Inflammatory macrophage (primary cell): ENCODE measurements at places on chromosomes 6 and 20.
A peak's percentile ranks its signal among the peaks of the same experiment; 100 is the strongest.

- DNase-seq: no peak
These were observed 120.4 kb upstream of the ZNF184 start for GRCh38 chr6:27593200-27593818.

DNA sequence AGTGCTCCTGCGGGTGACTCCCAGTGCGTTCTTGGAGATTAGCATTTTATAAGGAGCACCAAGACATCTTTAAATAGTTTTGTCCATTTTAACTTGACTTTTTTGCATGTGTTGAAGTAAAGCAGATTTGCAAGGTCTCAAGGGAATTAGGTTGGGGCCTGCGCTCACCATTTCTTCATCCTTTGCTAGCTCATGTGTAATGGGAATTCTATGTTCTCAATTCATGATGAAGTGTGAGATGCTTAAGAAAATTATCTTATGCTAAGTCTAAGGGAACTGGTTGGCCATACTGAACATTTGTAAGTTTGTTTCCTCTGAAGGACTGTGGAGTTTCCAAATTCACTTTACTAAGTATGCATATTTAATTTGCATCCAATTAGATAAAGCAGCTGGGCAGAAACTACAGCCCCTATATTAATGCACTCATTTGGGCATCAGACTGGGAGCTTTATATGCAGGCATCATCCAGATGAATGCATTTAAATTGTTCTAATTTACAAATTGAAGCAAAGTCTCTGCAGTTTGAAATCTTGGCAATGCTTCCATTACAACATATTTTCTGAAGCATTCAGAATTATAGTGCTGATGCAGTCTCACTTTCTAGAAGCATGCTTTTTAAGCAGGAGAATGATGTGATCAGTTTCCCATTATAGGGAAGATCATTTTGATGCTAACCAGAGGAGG lies 108.3 kb upstream of the AKAP12 start:
- DNase-seq: no peak

DNA sequence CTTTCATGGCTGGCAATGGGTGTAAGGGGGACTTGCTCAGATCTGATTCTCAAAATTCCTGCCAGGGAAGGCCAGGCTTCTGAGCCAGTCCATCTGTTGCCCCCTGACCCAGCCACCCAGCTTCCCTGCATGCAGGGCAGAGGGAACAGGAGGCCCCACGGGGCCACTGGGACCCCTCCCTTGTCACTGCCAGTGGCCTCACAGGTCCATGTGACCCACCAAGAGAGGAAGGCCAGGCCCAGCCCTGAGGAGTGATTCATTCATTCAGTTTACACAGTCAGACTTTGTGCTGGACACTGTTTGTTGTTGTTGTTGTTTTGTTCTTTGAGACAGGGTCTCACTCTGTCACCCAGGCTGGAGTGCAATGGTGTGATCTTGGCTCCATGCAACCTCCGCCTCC lies 39.5 kb downstream of the UBE2V1 start:
- DNase-seq: no peak

DNA sequence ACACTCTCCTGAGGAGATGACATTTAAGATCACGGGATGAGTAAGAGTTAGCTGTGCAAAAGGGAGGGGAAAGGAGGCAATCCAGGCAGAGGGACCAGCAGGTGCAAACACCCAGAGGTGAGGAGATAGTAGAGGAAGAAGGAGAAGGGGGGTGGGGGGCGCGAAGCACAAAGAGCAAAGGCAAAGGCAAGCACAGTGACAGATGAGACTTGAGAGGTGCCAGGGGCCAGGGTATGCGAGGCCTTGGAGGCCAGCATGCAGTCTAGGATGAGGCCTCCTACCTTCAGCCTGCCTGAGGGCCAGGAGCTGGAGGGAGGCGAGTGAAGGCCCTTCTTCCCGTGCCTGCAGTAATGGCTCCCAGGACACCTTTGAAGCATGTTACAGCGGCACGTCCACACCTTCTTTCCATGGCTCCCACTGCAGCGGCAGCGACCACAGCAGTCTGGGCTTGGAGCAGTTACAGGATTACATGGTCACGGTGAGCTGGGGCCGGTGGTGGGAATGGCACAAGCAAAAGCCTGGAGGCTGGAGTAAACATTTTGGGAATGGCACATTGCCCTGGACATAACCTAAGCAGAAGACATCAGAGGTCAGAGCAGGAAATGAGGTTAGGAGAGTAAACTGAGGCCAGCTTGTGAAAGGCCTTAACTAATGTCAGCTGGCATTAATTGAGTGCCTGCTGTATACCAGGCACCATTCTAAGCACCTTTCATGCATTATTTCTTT lies 18.6 kb downstream of the CCM2L start:
- no peak for DNase-seq

DNA sequence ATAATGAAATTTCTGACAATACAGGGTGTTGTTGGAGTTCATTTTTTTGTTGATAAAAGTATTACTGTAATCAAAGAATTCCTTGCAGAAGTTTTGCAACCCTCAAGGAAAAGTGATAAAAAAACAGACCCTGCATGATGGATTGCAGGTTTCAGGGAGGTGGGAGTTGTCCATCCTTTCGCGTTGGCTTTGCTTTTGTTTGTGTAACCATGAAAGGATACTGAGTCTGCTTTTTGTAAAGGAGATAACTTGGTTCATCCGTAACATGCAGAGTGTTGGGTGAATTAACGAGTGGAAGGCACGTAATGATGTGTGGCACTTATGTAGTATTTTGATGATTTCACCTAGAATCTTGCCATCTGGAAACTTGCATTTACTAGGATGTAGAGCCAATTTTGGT lies 23.6 kb downstream of the FOXO3 start:
- DNase-seq: no peak

GRCh38 chr20:43055181-43055884 lies 134.4 kb downstream of the PTPRT start:
- DNase-seq: no peak

DNA sequence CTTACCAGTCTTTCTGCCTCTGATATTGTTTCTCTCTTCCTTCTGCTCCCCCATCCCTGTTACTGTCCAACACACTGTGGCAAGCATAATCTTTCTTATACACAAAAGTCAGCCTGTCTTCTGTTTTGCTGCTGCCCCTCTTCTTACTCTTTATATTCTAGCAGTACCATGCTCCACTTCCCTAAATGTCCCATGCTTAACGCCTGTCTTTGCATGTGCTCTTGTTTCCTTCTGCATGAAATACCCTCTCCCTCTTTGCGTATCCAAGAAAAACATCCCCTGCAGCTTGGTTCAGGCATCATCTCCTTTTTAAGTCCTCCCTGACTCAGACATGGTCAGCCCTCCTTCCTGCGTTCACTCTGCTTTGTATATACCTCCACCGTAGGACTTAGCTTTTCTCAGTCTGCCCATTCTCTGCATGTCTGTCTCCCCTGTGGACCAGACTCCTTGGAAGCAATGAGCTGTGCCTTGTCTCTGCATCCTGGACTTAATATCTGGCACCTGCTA lies 103.9 kb downstream of the CTNNBL1 start:
- DNase-seq: no peak

DNA sequence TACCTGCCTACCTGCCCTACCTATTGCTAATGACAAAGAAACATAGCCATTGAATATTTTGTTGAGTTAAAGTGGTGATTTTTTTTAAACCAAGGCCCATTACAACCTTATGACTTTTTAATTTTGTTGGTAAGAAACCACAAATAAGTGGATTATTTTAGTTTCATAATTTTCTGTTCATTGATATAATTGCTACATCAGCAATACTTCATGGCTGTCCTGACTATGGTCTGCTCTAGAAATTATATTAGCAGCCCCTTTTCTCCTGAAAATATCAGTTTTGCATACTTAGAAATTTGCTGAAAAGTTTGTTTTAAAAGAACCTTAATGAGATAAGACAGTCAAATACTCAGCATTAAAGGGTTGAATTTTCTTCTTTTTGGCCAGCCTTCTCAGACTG lies 106.5 kb downstream of the HIVEP1 start:
- DNase-seq: no peak

GRCh38 chr6:163563318-163563717 lies 148.8 kb downstream of the QKI start:
- DNase-seq: no peak

GRCh38 chr6:89313006-89313405 lies 2.1 kb downstream of the GABRR2 start:
- peak; percentile 83 for DNase-seq

GRCh38 chr6:11294228-11294627 lies 61.8 kb upstream of the NEDD9 start:
- DNase-seq: peak; percentile 74

DNA sequence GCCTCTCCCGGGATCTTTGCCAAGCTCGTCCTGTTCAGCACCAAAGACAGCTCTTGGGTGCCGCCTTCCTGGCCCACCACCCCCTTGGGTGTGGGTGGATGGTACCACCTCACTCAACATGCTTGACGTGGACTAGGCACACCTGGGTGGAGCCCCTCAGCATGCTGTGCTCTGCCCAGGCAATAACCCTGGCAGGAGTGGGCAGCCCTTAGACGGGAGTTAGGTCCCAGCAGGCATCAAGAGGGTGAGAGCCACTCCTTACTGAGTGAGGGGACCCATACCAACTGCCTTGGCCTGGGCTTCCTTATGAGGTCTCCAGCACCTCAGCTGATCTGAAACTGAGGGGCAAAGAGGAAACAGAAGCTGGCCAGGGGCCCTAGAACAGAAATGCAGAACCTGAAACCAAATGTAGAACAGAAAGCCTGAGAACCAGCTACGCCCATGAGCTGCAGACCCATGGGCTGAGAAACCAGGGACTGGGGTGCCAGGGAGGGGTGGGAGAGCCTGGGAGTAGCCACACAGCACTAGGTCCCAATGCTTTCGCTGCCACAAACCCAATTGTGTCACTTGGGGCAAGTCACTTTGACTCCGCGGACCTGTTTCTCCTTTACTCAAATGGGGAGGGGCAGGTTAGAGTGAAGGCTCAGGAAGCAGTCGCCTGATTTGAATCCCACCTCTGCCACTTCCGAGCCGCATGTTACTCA lies 2.0 kb downstream of the FGD2 start:
- DNase-seq: peak; percentile 87

DNA sequence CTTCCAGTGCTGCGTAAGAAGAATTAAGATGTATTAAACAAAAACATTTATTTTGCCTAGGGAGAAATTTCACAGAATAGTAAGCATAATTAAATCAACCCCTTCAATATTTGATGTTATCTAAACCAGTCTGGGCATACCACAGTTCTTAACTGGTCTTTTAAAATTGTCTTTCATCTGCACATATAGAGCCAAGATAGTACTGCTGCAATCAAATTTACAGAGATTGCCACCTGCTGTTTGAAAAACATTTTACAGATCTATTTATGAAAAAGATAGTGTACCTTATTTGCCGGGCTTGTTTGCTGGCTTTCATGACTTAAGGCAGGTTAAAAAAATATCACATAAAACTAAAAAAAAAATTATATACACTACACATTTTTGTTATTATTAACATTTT lies 323.2 kb downstream of the ADGRB3 start:
- no peak for DNase-seq

- DNase-seq: no peak
These were observed 14.2 kb downstream of the SLX4IP start for GRCh38 chr20:10449270-10449669.

DNA sequence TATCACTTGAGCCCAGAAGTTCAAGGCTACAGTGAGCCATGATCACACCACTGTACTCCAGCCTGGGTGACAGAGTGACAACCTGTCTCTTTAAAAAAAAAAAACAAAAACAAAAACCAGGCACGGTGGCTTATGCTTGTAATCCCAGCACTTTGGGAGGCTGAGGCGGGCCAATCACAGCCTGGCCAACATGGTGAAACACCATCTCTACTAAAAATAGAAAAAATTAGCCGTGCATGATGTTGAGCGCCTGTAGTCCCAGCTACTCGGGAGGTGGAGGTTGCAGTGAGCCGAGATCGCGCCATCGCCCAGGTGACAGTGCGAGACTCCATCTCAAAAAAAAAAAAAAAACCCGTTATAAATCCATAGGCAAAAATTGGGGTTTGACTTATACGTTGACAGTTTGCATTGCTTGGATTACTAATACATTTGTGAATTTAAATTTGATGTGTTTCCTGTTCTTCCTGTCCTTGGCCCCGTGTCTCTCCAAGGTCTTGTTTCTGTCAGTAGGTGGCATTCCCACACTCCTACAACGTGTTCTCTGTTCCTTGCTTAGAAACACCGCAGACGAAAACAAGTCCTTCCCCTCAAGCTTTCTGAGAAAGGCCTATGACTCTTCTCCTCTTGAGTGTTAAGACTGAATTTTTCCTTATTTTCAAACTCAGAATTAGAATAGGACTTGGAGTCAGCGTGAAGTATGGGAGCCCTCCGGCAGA lies 147.0 kb downstream of the DTNBP1 start:
- DNase-seq: no peak

- DNase-seq: no peak
These were observed 51.5 kb upstream of the ENPP4 start for GRCh38 chr6:46078294-46078693.

DNA sequence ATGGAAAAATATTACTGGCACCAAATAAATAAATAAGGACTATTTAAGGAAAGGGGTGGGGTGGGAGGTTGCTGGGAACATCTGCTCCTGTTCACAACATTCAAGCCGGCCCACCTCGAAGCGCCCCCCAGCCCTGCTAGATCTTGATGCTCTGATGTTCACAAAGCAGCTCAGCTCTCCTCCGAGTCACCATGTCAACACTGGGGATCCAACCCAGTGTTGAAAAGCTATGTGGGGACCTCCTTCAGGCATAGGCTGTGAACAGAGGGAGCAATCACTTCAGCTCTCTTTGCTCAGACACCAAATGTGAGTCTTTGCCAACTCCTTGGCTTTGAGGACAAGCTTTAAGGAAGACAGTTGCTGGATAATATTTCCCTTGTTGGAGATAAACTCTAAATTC lies 176.8 kb upstream of the NT5E start:
- DNase-seq: no peak

DNA sequence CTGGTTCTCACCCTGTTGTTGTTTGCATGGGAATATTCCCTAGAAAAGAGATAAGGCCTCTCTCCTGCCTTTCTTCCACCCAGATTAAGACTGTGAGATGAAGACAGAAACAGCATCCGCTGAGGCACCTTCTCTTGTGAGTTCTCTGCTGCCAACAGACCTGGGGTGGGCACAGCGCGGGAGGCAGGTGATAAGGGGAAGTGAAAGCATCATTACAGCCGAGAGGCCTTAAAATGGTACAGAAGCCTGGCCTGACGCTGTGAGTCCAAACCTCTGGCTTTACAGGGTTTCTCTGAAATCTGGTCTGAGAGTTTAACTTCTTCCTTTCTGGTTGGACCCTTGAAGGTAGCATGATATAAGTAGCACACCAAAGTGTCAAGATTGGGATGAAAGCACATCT lies 21.0 kb upstream of the IYD start:
- DNase-seq: no peak

GRCh38 chr6:16436550-16436949 lies 198.2 kb downstream of the GMPR start:
- no peak for DNase-seq

- no peak for DNase-seq
These were observed 7.8 kb downstream of the PAK5 start for GRCh38 chr20:9831032-9831431.

DNA sequence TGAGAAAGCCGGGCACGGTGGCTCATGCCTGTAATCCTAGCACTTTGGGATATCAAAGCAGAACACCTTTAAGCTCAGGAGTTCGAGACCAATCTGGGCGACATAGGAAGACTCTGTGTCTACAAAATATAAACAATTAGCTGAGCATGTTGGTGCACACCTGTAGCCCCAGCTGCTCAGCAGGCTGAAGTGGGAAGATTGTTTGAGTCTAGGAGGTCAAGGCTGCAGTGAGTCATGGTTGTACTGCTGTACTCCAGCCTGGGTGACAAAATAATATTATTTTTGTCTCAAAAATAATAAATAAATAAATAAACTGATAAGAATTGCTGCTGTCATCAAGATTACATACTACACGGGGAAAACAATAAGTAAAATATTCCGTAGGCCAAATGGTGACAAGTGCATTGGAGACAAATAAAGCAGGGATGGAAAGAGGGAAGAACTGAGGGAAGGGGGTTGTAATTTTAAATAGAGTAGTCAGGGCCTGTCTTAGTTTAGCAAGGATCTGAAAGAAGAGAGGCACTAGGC lies 14.0 kb upstream of the TOP1 start:
- DNase-seq: no peak
